ENCODE measurements at places on chromosomes 3 and 15. TPM values are rescaled to one million over a fixed set of nuclear protein-coding genes. Genes with fewer than 3 reads are reported as not detected.

GRCh38 chr3:146832857-146833458, 227.8 kb upstream of the PLSCR5 start:
- DNase-seq, result no peak

- DNase-seq, result no peak
Measured at GRCh38 chr15:59419170-59419569, 18.8 kb upstream of the FAM81A start.

The EPB42 gene
- 4.6 TPM for total RNA-seq

The SPTBN5 gene
- total RNA-seq, result 2.2 TPM

Measured in tongue (tissue), 3 donors.